Activated B cell treated with CpG ODN at 0.5 μM for 24 hours (primary cell): ENCODE measurements at places on chromosomes 2 and 18.

DNA sequence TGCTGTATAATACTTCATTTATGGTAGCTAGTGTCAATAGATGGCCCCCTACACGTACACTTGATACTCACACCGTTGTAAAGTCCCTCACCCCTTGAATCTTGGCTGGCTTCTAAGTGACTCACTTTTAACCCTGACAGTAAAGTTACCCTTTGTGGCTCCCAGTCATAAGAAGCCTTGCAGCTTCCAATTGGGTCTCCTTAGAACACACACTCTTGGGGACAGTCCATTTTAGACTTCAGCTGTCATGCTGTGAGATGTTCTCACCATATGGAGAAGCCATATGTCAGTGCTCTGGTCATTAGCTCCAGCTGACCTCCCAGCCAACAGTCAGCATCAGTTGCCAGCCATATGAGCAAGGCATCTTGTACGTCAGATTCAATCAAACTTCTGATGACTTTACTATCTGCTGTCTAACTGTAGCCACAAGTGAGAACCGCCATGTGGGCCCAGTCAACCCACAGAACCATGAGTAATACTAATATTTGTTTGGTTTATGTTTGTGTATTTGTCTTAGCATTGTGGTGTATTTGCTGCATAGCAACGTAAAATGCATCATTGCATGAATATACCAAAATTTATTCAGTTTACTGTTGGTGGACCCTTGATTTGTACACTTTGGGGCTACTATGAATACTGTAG is 68.3 kb downstream of the PTPN4 start:
- DNase-seq = no peak

GRCh38 chr2:73133566-73134197 is 20.9 kb upstream of the RAB11FIP5 start:
- DNase-seq = no peak

DNA sequence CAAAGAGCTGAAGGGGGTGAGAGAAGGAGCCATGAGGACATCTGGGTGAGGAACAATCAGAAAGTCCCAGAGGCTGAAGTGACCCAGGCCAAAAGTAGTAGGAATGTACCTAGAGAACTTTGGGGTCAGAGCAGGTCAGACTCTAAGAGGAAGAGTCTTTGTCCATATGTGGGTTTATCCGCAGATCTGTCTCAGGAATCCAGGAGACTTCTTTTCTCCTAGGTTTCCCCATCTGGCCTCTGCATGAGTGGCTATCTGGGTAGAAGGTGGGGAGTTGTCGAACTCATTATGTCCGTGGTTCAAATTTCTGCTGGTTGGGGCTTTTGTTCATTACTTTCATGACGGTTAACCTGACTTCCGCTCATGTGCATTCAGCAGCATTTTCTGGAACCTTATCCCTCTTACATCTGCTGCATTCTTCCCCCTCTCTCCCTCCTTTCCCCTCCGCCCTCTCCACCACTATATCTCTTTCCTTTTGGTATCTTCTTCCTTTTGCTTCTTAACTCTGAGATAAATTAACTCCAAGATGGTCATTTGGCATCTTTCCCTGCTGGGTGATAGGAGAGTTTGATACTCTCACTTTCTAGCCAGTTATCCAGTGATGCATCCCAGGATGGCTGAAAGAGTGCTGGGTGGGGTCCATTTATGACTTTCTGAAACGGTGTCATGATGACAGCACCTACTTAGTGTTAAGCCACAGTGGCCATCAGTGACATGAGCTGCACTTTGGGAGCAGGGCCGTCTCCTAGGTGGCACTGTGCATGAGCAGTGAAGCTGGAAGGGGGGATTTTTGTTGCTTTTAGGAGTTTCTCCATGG is 2.1 kb downstream of the LIPG start:
- no peak for DNase-seq

DNA sequence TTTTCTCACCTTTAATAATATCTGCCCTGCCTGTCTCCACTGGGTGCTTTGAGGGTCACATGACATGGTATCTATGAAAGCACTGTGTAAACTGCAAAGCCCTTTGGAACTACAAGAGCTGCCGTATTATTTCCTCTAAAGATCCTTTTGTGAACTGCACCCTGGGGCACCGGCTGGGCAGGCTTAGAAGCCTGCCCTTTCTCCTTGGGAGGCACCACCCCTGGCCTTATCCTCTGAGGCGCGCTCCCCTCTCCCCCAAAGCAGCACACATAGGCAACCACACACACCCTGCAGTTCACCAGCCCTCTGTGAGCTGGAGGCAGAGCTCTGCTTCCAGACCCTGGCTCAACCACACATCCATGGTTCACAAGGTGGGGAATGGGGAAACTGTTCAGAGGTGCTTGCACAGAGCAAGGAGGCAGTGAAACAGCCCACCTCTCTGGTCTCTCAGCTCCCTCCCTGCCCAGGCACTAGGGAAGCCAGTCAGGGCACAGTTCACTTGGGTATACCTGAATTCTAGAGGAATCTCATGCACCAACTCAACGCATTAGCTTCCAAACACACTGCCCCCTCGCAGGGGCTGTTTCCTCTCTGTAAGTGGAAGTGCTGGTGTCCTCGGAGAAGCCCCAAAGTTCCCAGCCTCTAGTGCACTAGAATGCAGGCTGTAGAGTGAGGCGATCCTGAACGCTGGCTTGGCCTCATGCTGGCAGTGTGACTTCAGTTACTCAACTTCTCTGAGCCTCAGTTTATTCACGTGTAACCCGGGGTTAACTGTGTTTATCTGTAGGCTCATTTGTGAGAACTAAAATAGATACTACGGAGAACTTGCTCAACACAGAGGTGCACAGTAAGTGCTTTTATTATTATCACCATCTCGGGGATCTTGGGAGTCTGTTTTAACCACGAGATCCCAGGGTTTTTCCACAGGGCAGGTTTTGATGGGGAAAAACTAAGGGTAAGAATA is 11.0 kb downstream of the SIGLEC15 start:
- no peak for DNase-seq

GRCh38 chr2:127909019-127909418 is 23.3 kb upstream of the AMMECR1L start:
- DNase-seq = no peak

GRCh38 chr18:54284535-54284934 is 15.2 kb downstream of the POLI start:
- DNase-seq = no peak

DNA sequence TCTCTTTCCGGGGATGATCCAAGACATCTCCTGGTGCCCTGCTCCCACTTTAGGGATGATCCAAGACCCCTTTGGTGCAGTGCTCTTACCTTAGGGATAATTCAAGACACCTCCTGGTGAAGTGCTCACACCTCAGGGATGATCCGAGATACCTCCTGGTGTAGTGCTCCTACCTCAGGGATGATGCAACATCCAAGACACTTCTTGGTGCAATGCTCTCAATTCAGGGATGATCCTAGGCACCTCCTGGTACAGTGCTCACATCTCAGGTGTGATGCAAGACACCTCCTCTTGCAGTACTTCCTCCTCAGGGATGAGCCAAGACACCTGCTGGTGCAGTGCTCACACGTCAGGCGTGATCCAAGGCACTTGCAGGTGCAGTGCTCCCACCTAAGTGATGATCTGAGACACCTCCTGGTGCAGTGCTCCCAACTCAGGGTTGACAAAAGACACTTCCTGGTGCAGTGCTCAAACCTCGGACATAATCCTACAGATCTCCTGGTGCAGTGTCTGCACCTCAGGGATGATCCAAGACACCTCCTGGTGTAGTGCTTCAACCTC is 122.3 kb downstream of the ASB1 start:
- DNase-seq = no peak

GRCh38 chr18:68449292-68449691 is 265.6 kb downstream of the TMX3 start:
- no peak for DNase-seq

- DNase-seq = no peak
Measured at GRCh38 chr2:237427769-237428506, 14.0 kb upstream of the COL6A3 start.

DNA sequence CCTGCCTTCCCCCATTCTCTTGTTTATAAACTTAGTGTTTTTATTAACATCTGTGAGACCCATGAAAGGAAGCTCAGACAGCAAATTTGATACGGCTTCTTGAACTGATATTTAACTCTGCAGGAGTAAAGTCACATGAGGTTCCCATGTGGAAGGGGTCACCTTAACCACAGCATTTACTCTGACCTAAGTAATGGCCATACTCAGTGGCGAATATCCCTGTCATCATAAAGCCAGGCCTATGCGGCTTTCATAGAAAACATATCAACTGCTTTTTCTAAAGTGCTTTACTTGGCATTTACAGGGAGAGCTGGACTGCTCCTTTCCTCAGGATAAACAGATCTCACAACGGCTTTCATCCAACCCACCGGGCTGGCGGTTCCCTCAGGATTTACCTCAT is 9.0 kb downstream of the REG1A start:
- DNase-seq = no peak

DNA sequence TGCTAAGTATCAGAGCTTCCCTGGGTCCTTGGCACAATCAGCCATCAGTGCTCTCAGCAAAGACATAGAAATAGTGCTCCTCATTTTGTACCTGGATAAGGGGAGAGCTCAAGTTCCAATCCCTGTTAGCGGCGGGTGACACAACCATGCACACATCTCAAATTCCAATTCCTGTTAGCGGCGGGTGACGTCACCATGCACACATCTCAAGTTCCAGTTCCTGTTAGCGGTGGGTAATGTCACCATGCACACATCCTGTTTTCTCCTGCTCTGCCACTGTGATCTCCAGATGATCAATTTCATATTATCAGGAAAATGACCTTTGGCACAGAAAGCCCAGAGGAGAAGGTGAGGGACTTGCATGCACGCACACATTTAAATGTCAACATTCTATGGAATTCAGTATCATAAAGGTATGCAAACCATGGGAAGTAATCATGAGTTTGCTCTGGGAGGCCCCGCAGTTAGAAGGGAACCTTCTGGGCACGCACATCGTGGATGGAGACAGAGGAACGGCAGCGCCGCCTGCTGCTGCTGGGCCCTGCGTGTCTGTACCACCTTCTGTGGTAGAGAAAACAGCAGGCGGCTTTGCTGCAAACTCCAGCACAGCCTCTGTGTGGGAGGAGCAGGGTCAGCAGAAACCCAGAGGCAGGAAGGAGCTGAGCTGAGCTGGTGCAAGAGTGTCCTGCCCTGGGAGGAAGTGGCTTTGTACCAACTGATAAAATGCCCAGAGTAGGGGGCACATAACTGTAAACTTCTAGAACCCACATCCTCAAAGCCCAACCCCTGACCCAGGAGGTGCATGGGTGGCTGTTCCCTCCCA is 77.8 kb downstream of the MBP start:
- DNase-seq = peak; percentile 57

GRCh38 chr2:139478165-139478914 is 698.1 kb upstream of the NXPH2 start:
- no peak for DNase-seq

DNA sequence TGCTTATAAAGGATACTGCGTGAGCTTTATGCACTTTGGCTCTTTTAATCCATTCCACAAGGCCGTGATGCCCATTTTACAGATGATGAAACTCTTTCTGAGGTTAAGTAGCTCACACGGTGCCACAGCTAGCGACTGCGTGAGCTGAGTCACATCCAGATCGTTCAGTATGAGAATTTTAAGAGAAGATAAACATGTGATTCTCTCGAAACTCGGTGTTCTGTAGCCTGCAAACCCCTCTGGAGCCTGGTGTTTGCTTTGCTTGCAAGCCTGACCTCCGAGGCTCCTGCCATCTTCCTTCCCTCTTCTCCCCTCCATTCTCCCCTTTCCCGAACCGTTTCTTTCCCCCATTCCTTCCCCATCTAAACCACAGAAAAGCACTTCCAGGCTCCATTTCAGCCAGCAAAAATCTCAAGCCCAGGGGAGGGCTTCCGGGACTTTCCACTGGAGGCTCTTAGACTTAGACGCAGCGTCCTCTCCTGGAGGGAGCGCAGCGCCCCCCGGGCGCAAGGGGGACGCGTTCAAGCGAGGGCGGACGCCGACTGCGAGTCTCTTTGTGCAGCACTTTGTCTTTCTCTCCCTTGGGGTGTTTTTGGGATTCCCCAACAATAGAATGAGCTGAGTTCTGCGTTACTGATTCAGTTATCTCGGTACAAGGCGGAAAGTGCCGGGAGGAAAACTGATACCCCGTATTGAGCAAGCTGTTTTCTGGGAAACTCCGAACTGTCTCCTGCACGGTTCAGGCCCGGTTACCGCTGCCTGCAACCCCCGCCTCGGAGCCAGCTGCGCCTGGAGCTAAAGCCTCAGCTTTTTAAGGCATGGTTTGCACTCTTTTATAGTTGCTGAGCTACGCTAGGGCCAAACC is 38.0 kb downstream of the CYP1B1 start:
- peak; percentile 19 for DNase-seq

GRCh38 chr2:3112131-3112530 is 265.5 kb downstream of the EIPR1 start:
- DNase-seq = no peak

DNA sequence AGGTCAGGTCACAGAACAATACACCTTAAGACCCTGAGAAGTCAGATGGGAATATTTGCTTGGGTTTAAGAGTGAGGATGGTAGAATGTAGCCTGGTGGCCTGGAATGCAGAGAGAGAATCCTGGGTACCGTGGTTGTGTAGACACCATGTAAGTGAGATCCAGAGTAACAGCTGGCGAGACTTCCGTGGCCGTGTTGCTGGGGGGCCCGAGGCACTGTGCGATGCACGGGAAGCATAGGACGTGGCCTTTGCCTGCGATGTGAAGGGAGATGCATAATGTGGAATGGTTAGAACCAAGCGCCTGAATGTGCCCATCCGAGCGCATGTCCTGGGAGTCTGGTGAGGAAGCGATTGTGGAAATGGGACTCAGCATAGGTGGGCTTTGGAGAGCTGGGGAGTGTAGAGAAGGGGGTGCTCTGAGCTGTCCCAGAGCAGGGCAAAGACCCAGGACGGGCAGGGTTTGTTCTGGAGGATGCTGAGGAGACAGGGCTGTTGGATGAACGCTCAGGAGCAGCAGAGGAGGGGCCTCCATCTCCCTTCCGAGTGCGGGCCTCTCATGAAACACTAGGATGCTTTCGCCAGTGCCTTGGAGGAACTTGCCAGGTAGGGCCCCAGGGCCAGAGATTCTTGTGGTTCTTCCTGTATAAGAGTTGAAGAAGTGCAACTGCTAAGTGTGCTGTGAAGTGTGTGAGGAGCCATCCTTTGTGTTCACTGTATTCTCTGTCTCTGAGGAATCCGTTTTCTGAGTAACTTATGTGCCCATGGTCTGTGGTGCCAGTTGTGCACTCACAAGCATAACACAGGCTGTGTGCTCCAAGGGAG is 7.1 kb downstream of the RNF144A start:
- DNase-seq = no peak

GRCh38 chr2:58660046-58660445 is 418.9 kb upstream of the FANCL start:
- DNase-seq = no peak

DNA sequence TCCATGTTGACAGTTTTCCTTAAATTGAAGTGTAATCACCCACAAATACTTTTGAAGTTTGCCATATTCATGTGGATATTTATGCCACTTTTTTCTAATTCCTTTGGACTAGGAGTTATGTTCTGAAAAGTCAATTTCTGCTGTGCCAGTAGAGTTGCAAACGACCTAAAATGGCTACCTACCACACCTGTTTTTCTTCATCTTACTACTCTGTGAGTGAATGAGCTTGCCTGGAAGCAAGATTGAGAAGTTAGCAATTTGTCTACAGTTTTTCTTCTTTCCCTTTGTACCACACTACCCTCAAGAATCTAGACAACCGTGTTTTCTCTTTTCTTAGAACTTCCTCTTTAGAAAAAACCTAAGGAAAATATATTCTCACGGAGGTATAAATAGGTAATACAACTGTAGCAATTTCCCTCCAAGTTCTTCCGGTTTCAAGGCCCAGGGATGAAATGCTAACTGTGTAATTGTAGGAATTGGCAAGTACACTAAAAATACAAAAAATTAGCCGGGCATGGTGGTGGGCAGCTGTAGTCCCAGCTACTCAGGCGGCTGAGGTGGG is 7.3 kb upstream of the SLC39A10 start:
- DNase-seq = no peak
